Large intestine (tissue), 12 donors: ENCODE measurements at places on chromosomes 1 and 21.

GRCh38 chr1:9684801-9685200 is 33.3 kb downstream of the PIK3CD start:
- DNase-seq, result no peak
- H3K4me1 ChIP-seq, result peaks cover 12% of the 10 kb centered on the region
- H3K27ac ChIP-seq, result no peak overlapping the region

- no peaks in the 10 kb centered on the region for H3K36me3 ChIP-seq
- no peak for DNase-seq
- H3K27ac ChIP-seq, result no peak overlapping the region
- H3K4me1 ChIP-seq, result no peaks in the 10 kb centered on the region
- no peaks in the 10 kb centered on the region for H3K27me3 ChIP-seq
- no peak overlapping the region for H3K4me3 ChIP-seq
Measured at GRCh38 chr21:40080385-40080784, 213.1 kb downstream of the PCP4 start.

GRCh38 chr1:153565529-153566374 is at the start of gene S100A2:
TSS of gene S100A2 (minus strand) at chr1:153565844. CDS start at chr1:153563877, 1,967 bp downstream.
- peak; percentile 57 for DNase-seq
- H3K27ac ChIP-seq, result peak within 1 kb of the TSS; percentile 97
- no peaks in the 10 kb centered on the region for H3K27me3 ChIP-seq
- no peak within 1 kb of the TSS for H3K4me3 ChIP-seq
- peaks cover 46% of the 10 kb centered on the region for H3K4me1 ChIP-seq
- no peaks in the 10 kb centered on the region for H3K36me3 ChIP-seq

DNA sequence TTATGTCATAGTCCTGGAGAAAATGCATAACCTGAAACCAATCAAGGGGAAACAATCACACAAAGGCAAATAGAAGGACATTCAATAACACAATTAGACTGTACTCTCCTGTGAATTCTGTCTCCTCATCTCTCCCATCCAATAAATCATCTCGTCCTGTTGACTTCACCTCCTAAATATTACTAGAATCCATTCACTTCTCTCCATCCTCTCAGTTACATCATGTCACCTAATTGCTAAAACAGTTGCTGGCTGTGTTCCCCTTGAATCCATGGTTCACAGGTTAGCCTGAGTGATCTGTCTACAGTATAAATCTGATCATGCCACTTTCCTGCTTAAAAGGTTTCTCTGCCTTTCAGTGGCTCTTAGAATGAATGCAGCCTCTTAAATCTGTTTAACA is 220.2 kb downstream of the TGFB2 start:
- no peaks in the 10 kb centered on the region for H3K36me3 ChIP-seq
- no peak overlapping the region for H3K4me3 ChIP-seq
- no peak overlapping the region for H3K27ac ChIP-seq
- DNase-seq, result no peak
- no peaks in the 10 kb centered on the region for H3K4me1 ChIP-seq

- H3K27me3 ChIP-seq, result no peaks in the 10 kb centered on the region
- DNase-seq, result no peak
- no peak overlapping the region for H3K4me3 ChIP-seq
Measured at GRCh38 chr1:53587252-53587988, 128.2 kb downstream of the DMRTB1 start.

DNA sequence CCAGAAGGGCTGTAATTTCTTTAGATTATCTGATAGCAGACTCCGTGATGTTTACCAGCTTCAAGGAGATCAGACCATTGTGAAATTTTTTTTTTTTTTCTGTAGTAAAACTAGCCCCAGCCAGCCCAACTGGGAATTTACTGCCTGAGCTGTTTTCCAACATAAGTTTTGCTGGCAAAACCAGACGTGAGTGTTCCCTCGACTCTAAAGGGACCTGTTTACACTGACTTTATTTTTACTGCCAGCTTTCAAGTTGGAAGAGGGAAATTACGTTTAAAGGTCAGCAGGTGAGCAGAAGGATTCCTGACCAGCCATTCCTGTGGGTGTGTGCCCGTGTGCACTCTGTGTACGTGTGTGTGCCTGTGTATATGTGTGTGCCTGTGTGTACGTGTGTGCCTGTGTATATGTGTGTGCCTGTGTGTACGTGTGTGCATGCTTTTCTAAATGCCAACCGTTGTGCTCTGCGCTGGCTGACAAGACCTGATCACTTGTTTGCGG is 374 bp downstream of the MAB21L3 start:
- peaks cover 25% of the 10 kb centered on the region for H3K4me1 ChIP-seq
- H3K4me3 ChIP-seq, result no peak overlapping the region
- H3K27ac ChIP-seq, result peak overlapping the region; percentile 82
- no peaks in the 10 kb centered on the region for H3K36me3 ChIP-seq

DNA sequence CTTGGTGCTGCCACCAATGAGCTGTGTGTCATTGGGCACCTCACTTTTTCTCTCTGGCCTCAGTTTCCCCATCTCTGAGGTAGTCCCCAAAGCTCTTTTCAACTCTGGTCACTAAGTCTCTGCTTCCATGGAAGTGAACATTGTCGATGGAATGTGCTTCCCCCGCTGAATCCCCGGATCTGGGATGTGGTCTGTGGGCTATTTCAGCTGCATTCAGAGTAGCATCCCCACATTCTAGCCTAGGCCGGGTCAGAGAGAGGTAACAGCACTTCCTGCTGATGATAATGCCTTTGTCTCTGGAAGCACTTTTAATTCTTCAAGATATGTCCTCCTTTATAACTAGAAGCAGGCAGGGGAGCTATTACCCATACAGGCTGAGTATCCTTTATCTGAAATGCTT is 29.8 kb downstream of the RASSF5 start:
- H3K4me1 ChIP-seq, result no peaks in the 10 kb centered on the region
- H3K4me3 ChIP-seq, result no peak overlapping the region
- DNase-seq, result no peak
- H3K36me3 ChIP-seq, result no peaks in the 10 kb centered on the region
- peaks cover 4% of the 10 kb centered on the region for H3K27me3 ChIP-seq

- H3K36me3 ChIP-seq, result peaks cover 38% of the 10 kb centered on the region
- H3K27me3 ChIP-seq, result no peaks in the 10 kb centered on the region
- peaks cover 29% of the 10 kb centered on the region for H3K4me1 ChIP-seq
Measured at GRCh38 chr1:15949453-15950245, 26.3 kb downstream of the ZBTB17 start.

DNA sequence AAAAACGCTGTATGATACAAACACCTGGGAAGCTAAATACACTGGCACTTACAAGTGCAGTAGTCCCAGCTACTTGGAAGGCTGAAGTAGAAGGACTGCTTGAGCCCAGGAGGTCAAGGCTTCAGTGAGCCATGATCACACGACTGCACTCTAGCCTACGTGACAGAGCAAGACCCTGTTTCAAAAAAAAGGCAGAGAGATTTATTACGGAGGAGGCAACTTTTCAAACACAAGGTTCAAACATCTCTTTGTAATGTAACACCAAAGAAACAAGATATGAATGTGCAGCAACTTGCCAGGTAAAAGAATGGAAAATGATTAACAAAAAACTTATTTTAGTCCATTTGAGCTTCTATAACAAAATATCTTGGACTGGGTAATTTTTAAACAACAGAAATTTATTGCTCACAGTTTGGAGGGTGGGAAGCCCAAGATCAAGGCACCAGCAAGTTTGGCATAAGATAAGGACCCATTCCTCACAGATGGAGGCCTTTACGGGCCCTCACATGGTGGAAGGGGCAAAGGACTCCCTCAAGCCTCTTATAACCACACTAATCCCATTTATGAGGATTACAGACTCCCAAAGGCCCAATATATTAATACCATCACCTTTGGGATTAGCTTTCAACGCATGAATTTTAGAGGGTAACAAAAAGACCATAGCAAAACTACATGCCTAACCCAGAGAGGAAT is 73.3 kb downstream of the EVI5 start:
- no peaks in the 10 kb centered on the region for H3K27me3 ChIP-seq
- peak overlapping the region; percentile 79 for H3K27ac ChIP-seq
- H3K4me3 ChIP-seq, result no peak overlapping the region
- peak; percentile 74 for DNase-seq

GRCh38 chr1:224251741-224252146 is 68.7 kb downstream of the DEGS1 start:
- DNase-seq, result no peak
- H3K36me3 ChIP-seq, result peaks cover 20% of the 10 kb centered on the region
- H3K27ac ChIP-seq, result no peak overlapping the region

- DNase-seq, result no peak
- no peak overlapping the region for H3K4me3 ChIP-seq
- no peaks in the 10 kb centered on the region for H3K36me3 ChIP-seq
Measured at GRCh38 chr1:224524679-224525078, 90.1 kb upstream of the WDR26 start.

GRCh38 chr1:67795179-67795912 is 37.9 kb downstream of the GNG12 start:
- H3K27me3 ChIP-seq, result no peaks in the 10 kb centered on the region
- peaks cover 19% of the 10 kb centered on the region for H3K4me1 ChIP-seq
- H3K4me3 ChIP-seq, result no peak overlapping the region
- peaks cover 3% of the 10 kb centered on the region for H3K36me3 ChIP-seq
- DNase-seq, result no peak
- no peak overlapping the region for H3K27ac ChIP-seq

- H3K27ac ChIP-seq, result no peak overlapping the region
- DNase-seq, result no peak
- H3K36me3 ChIP-seq, result no peaks in the 10 kb centered on the region
- H3K27me3 ChIP-seq, result no peaks in the 10 kb centered on the region
Measured at GRCh38 chr1:8947127-8947691, 1.5 kb downstream of the CA6 start.
